ENCODE measurements at places on chromosomes 2 and 18.

DNA sequence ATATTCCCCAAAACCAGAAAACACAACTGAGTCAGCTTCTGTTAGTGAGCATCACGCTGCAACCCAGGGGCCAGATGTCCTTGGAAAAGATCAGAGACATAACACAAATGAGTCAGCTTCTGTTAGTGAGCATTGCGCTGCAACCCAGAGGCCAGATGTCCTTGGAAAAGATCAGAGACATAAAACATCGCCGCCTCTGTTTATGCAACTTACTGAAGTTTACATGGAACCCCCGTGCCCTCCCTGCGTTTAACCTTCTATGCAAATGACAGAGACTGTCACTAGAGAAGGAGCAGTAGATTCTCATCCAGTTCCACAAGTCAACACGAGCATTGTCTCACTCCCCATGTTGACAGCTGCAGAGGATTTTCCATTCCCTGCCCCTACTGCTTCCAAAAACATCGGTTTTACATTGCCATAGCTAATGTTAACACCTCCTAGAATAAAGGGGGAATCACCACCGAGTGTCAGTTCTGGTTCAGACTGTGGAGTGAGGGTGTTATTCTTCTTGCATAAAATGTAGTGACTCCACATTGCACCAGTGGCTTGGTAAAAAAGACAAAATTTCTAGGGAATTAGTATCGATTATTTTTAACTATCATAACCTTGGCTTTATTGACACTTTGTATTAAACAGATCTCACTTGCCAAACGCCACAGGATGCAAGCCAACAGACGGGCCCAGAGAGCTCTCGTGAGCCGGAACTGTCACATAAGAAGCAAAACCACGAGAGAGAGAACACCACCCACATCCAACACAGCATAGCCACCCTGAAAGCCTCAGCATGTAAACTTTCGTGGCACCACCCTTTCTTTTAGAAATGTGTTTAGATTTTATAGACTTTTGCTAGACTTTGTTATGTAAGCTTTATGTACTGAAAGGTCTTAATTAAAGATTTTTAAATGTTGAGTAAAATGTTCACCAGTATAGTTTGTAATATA lies 87.7 kb downstream of the SH3YL1 start:
- no peak for DNase-seq

GRCh38 chr2:457262-457661 lies 169.4 kb upstream of the ALKAL2 start:
- no peak for DNase-seq

DNA sequence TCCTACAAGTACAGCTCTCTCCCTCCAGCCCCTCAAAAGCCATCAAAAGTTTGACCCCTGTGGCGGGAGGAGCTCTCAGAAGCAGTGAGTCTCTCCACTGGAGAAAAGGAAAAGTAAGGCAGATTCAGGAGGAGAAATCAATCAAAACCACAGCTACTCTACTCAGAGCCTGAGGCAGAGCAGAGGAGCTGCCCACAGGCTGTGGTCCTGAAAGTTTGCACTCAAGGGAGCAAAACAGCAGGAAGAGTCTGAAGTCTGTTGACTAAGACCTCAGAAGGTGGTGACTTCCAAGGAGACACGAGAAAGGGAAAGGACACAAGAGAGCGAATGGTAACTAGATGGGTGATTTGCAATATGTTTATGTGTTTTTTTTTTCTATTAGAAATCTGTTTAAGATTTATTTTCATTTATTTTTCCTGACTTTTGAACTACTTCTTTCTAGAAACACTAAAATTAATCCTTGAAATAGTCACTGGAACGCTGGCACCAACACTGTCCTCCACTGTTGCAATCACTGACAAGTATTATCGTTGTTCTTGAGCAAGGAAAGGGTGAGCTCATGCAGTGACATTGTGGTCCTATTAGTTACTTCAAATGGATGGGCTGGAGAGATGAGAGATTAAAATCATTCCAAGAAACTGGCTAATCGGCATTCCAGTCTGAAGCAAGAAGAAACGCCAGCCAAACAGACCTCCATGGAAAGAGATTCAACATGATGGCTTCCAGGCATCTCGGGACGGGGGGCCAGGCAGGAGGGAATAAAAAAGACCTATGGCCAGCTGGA lies 35.8 kb downstream of the PID1 start:
- DNase-seq, result no peak

GRCh38 chr2:90079374-90079773 lies 1387.9 kb downstream of the RPIA start:
- no peak for DNase-seq

- no peak for DNase-seq
Measured at GRCh38 chr2:199742884-199743283, 108.1 kb downstream of the FTCDNL1 start.

GRCh38 chr2:155393406-155393805 lies 694.9 kb downstream of the KCNJ3 start:
- no peak for DNase-seq

GRCh38 chr18:1475867-1476266 lies 571.2 kb downstream of the ADCYAP1 start:
- DNase-seq, result no peak

GRCh38 chr18:1513519-1513918 lies 608.8 kb downstream of the ADCYAP1 start:
- DNase-seq, result no peak

GRCh38 chr2:151862700-151863099 lies 34.5 kb upstream of the ARL5A start:
- no peak for DNase-seq

Data from activated CD8-positive, alpha-beta memory T cell treated with anti-CD3 and anti-CD28 coated beads for 4 hours (primary cell).